ENCODE measurements at places on chromosomes 4 and X. TPM values are rescaled to one million over a fixed set of nuclear protein-coding genes. Genes with fewer than 3 reads are reported as not detected.

DCAF4L1 gene
- total RNA-seq = 0.12 TPM

FMR1NB gene
- not detected for total RNA-seq

TXK gene
- 4.0 TPM for total RNA-seq

ATOH1 gene
- not detected for total RNA-seq

Data from metanephros (tissue), 2 donors.